ENCODE measurements at places on chromosomes 4 and X.

DNA sequence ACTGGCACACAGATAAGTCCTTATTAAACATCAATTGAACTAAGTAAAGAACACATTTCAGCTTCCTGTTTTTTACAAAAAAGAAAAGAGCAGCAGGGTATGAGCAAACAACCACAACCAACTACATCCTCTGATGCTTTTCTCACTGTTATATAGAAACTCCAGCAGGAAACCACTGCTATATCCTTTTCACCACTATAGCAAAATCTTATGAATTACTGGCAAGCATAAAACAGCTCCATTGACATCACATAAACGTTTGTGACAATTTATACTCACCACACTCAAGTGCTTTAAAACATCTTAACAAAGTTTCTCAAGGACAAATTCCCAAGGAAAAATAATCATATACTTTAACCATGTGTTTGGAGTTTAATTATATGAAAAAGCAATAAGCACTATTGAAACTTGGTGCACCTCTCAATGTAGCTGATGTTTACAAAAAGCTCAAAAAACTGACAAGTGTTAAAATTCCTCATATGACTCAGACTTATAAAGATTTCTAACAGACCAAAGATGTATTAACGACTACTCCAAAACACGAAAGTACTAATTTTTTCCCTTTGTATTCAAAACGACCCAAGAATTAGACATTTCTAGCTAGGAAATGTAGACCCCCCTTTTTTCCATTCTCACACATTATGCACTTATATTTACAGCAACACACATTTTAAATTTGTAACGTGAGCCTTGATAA is 12.9 kb downstream of the GPRIN3 start:
- no peak for ATAC-seq

DNA sequence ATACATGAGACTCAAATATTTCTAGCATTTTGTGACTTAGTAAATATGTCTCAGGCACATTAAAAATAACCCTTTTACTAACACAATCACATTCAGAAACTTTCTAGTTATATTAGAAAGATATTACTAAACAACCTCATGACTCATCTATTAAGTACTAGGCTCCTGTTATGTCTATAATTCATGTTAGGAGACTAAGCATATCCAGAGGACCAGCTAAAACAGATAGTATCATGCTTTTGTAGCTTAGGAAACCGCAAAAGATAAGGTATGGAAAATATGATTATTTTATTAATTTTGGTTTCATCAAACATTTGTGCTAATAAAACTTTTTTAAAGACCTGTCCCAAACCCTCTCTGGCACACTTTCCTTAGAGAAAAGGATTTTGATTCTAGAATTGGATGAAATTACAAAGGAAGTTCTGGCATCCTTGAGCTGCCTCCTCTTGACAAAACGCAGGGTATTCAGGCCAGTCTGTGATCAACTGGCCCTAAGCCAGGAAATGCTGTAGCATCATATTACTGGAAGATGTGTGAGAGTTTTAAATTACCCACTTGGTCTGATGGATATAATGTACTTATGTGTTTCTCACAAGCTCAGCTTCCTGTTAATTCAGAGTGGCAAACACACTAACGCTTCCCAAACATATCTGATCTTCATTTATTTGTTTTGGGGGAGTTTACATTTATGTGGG is 60.4 kb downstream of the NRK start:
- no peak for ATAC-seq

- ATAC-seq: peak; percentile 36
Measured at GRCh38 chr4:140790765-140791164, 34.6 kb upstream of the TBC1D9 start.

GRCh38 chr4:126838941-126839679 is 793.6 kb upstream of the INTU start:
- no peak for ATAC-seq

DNA sequence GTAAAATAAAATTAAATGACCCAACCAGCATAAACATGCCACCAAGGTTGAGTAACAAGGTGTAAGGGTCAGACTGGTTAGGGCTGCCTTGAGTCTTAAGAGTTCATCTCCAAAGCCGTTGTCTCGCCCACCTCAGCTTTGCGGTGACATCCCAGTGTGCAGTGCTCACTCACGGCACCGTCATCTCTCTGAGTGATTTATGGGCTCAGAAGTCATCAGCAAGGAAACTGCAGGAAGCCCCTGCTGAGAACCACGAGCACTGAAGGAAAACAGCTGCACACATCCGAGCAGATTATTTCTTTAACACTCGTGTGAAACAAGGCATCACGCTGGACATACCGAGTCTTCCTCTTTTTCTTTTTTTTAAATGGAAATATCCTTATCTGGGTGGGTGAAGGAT is 411.1 kb downstream of the TRIML1 start:
- ATAC-seq: no peak
